ENCODE measurements at places on chromosomes 1 and 21. TPM values are rescaled to one million over a fixed set of nuclear protein-coding genes. Genes with fewer than 3 reads are reported as not detected.
A peak's percentile ranks its signal among the peaks of the same experiment; 100 is the strongest.

- H3K4me1 ChIP-seq = peaks cover 13% of the 10 kb centered on the region
Observed at GRCh38 chr1:21021311-21021710, 155.4 kb downstream of the EIF4G3 start.

DNA sequence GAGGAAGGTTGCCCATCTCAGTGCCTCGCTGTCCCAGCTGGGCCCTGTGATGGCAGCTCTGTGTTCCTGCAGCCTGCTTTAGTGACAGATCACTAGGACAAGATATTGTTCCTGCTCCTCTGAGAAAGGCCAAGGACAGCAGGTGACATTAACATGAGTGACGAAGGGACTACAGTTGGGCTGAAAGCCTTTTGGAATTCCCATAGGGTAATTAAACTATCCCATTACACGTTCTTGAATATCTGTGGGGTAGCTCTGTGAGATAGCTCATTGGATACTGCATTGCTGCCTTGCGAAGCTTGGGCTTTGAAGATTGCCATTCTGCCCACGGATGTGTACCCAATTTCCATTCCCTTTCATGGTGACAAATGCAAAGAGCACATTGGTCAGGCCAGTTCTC lies 78.2 kb upstream of the COA6 start:
- no peaks in the 10 kb centered on the region for H3K27me3 ChIP-seq
- no peak for DNase-seq
- no peaks in the 10 kb centered on the region for H3K36me3 ChIP-seq
- no peak overlapping the region for H3K27ac ChIP-seq

DNA sequence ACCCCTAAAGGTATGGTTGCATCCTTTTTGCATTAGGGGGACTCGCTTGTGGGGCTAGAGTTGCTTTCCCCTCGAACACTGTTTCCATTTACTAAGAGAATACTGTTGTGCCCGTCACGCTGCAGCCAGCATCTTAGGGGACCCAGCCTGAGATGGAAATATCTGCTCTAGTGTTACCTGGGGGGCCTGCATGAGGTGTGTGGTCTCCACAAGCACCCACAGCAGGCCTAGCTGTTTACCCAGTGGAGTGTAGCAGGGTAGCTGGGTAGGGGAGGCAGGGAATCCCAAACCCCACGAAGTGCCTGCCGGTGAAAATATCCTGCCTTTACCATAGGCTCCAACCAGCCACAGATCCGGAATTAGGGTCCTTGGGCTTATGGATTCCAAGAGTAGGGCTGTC lies 303.6 kb downstream of the PTPRU start:
- no peak overlapping the region for H3K4me3 ChIP-seq
- H3K27me3 ChIP-seq = no peaks in the 10 kb centered on the region
- no peaks in the 10 kb centered on the region for H3K36me3 ChIP-seq
- H3K27ac ChIP-seq = no peak overlapping the region
- peak; percentile 7 for DNase-seq

- no peak overlapping the region for H3K4me3 ChIP-seq
- H3K27me3 ChIP-seq = no peaks in the 10 kb centered on the region
- no peaks in the 10 kb centered on the region for H3K36me3 ChIP-seq
- DNase-seq = no peak
- H3K27ac ChIP-seq = no peak overlapping the region
Observed at GRCh38 chr1:21397813-21398188, 42.1 kb upstream of the NBPF3 start.

GRCh38 chr1:171913385-171913784 lies 72.1 kb downstream of the DNM3 start:
- H3K4me3 ChIP-seq = no peak overlapping the region
- no peaks in the 10 kb centered on the region for H3K36me3 ChIP-seq
- no peak overlapping the region for H3K27ac ChIP-seq
- H3K27me3 ChIP-seq = no peaks in the 10 kb centered on the region
- DNase-seq = no peak
- H3K4me1 ChIP-seq = peaks cover 3% of the 10 kb centered on the region

- no peaks in the 10 kb centered on the region for H3K4me1 ChIP-seq
- DNase-seq = peak; percentile 86
- H3K4me3 ChIP-seq = peak overlapping the region; percentile 52
Observed at GRCh38 chr1:110084227-110085078, 14.0 kb upstream of the ALX3 start.

DNA sequence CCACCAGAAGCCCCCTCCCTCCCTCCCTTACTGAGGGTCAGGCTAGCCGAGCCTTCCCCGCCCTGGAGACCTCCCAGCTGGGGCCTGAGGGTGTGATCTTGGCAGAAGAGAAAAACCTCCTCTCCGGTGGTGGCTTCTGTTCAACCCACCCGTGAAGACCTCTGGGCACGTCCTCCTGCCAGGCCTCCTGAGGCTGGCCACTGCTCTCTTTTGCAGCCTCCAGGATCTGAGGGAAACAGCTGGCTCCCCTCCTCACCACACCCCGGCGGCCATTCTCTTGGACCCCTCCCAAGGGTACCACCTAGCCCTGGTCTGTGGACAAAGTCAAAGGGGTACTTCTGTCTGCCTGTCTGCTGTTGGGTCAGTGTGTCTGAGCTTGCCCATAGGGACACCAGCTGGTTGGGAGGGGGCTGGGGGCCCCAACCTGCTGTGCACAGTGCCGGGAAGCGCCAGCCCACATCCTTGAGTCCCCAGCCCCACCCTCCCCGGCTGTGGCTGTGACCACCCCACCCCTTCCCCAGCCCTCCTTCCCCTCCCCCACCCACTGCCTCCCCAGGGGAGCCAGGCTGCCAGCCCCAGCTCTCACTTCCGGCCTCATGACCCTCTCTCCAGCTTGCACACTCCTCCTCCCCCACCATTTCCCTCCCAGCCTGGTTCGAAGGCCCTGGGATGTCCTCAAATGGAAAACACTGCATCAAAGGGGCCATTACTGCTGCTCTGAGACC lies 48.1 kb downstream of the AHDC1 start:
- peak overlapping the region; percentile 39 for H3K27ac ChIP-seq
- H3K27me3 ChIP-seq = no peaks in the 10 kb centered on the region
- H3K4me3 ChIP-seq = no peak overlapping the region
- H3K4me1 ChIP-seq = peaks cover 8% of the 10 kb centered on the region

- no peak overlapping the region for H3K4me3 ChIP-seq
- no peak overlapping the region for H3K27ac ChIP-seq
- H3K27me3 ChIP-seq = no peaks in the 10 kb centered on the region
- no peaks in the 10 kb centered on the region for H3K36me3 ChIP-seq
- no peaks in the 10 kb centered on the region for H3K4me1 ChIP-seq
Observed at GRCh38 chr1:32494711-32495337, 30.0 kb downstream of the ZBTB8B start.

DNA sequence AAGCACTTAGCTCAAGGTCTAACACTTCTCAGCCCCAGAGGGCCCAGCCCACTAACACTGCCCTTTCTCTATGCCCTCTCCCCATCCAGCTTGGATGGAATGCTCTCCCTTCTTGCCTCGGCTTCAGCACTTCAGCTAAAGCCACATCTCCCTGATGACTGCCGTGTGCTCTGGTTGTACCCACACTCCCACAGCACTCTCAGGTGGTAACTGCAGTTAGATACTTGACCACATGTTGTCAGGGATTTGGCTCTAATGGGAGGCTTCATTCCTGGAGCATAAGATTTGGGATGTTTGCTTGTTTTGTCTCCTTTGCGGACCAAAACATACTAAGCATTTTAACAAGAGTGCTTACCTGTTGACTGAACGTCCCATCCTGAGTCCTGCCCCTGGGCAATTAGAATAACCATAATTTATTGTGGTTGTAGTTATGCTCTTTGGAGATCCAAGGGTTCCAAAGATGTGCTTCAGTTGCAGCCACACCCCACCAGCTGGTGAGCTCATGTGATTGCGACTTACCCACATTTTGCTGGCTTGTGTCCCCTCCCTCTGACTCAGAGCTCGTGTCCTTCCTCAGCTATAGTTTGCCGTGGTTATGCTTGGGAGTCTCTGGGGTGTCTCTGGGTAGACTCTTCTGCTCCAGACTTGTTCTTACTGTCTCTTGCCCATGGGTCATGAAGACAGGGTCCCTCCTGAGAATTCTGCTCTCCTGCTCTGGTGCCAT lies 7.7 kb upstream of the SLC26A9 start:
- H3K36me3 ChIP-seq = no peaks in the 10 kb centered on the region
- no peak overlapping the region for H3K27ac ChIP-seq
- no peak overlapping the region for H3K4me3 ChIP-seq
- DNase-seq = no peak
- H3K27me3 ChIP-seq = no peaks in the 10 kb centered on the region
- no peaks in the 10 kb centered on the region for H3K4me1 ChIP-seq

GRCh38 chr1:30609336-30609998 lies 113.9 kb downstream of the MATN1 start:
- no peaks in the 10 kb centered on the region for H3K36me3 ChIP-seq
- no peaks in the 10 kb centered on the region for H3K4me1 ChIP-seq
- DNase-seq = no peak
- H3K4me3 ChIP-seq = no peak overlapping the region
- no peak overlapping the region for H3K27ac ChIP-seq

DNA sequence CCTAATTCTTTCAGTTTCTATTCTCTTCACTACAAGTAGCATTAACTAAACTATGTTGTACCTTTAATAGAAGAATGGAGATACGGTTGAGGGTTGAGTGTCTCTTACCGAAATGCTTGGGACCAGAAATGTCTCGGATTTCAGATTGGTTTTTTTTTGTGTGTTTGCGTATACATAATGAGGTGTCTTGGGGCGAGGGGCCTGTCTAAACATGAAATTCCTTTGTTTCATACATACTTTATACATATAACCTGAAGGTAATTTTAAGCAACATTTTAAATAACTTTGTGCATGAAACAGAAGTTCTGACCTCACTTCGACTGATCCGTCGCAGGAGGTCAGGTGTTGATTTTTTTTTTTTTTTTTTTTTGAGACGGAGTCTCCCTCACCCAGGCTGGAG lies 36.3 kb upstream of the MYOCOS start:
- H3K27me3 ChIP-seq = no peaks in the 10 kb centered on the region
- DNase-seq = no peak
- H3K36me3 ChIP-seq = peaks cover 31% of the 10 kb centered on the region
- H3K4me3 ChIP-seq = no peak overlapping the region
- no peak overlapping the region for H3K27ac ChIP-seq

DNA sequence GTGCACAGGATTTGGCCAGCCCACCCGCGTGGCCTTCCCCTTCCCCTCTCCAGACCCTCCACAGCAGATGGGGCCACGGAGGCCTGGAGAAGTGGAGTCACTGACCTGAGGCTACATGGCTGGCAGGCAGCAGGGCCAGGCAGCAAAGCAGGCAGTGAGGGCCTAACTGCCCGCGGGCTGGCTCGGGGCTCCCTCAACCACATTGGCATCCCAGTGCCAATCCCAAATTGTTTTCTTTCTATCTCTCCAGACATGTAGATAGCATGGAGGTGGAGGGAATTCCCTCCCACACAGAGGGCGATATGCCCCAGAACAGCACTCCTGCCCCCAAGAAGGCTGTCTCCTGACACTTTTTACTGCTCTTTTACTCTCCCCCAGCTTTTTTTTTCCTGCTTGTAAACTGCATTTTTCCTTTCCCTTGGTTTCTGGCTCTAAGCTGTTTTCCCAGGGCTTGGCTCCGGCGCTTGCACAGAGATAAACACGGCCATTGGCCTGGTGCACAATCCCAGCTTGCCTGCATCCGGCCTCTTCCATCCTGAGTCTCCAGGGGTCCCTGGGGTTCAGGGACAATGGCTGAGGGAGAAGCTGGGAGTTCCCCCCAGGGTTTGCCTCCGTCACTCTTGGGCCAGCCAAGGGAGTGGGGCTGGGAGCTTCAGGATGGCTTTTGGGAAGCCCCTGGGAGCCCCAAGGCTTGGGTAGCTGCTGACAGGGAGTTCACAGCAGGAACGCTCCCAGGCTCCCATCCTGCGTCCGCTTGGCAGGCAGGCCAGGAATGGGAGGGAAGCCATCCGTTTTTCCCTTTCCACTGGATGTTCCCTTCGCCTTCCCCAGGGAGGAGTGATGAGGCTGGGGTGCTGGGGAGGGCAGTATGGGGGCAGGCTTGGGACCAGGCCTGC lies 7.0 kb downstream of the EPHX1 start:
- H3K4me3 ChIP-seq = no peak overlapping the region
- DNase-seq = peak; percentile 86
- H3K27ac ChIP-seq = peak overlapping the region; percentile 96
- peaks cover 53% of the 10 kb centered on the region for H3K4me1 ChIP-seq

- no peak for DNase-seq
- H3K27ac ChIP-seq = no peak overlapping the region
- no peaks in the 10 kb centered on the region for H3K27me3 ChIP-seq
- H3K36me3 ChIP-seq = no peaks in the 10 kb centered on the region
Observed at GRCh38 chr1:222539951-222540597, 7.8 kb downstream of the HHIPL2 start.

- no peaks in the 10 kb centered on the region for H3K27me3 ChIP-seq
- no peaks in the 10 kb centered on the region for H3K36me3 ChIP-seq
- H3K4me3 ChIP-seq = no peak overlapping the region
- peaks cover 14% of the 10 kb centered on the region for H3K4me1 ChIP-seq
- DNase-seq = peak; percentile 75
- H3K27ac ChIP-seq = no peak overlapping the region
Observed at GRCh38 chr1:41513383-41513735, 28.9 kb upstream of the EDN2 start.

- no peaks in the 10 kb centered on the region for H3K4me1 ChIP-seq
- DNase-seq = no peak
- H3K36me3 ChIP-seq = no peaks in the 10 kb centered on the region
- H3K27me3 ChIP-seq = no peaks in the 10 kb centered on the region
- no peak overlapping the region for H3K27ac ChIP-seq
- no peak overlapping the region for H3K4me3 ChIP-seq
Observed at GRCh38 chr1:216705676-216706075, 17.6 kb downstream of the ESRRG start.

OVAAL gene
- total RNA-seq = not detected

TAS1R1 gene
- not detected for total RNA-seq

SPATA46 gene
- not detected for total RNA-seq

SYPL2 gene
- total RNA-seq = 6.7 TPM

HPCAL4 gene
- total RNA-seq = 5.2 TPM

KLF17 gene
- not detected for total RNA-seq

JMJD4 gene
- 15.9 TPM for total RNA-seq

OR2L3 gene
- not detected for total RNA-seq

HLX gene
- 8.2 TPM for total RNA-seq

All from kidney (tissue), 22 donors.